ENCODE measurements at places on chromosomes 1 and 21. TPM values are rescaled to one million over a fixed set of nuclear protein-coding genes. Genes with fewer than 3 reads are reported as not detected.

The EXTL1 gene
- total RNA-seq: 1.2 TPM

The GPR3 gene
- 9.4 TPM for total RNA-seq

The CDC7 gene
- 36.4 TPM for total RNA-seq

The VWA5B1 gene
- 2.3 TPM for total RNA-seq

The FLG2 gene
- not detected for total RNA-seq

The LINGO4 gene
- not detected for total RNA-seq

The TMPRSS15 gene
- total RNA-seq: not detected

The SPATA17 gene
- total RNA-seq: 0.48 TPM

The VASH2 gene
- total RNA-seq: 184 TPM

The JAM2 gene
- 7.0 TPM for total RNA-seq

The FOXD3 gene
- 33.7 TPM for total RNA-seq

The UTS2 gene
- not detected for total RNA-seq

All from H1 (cell line).